ENCODE measurements at places on chromosomes 13 and 19.

- no peak for DNase-seq
These were observed 4.2 kb downstream of the SSC5D start for GRCh38 chr19:55492362-55492944.

- DNase-seq = no peak
These were observed 53.5 kb upstream of the ALOX5AP start for GRCh38 chr13:30681843-30682242.

DNA sequence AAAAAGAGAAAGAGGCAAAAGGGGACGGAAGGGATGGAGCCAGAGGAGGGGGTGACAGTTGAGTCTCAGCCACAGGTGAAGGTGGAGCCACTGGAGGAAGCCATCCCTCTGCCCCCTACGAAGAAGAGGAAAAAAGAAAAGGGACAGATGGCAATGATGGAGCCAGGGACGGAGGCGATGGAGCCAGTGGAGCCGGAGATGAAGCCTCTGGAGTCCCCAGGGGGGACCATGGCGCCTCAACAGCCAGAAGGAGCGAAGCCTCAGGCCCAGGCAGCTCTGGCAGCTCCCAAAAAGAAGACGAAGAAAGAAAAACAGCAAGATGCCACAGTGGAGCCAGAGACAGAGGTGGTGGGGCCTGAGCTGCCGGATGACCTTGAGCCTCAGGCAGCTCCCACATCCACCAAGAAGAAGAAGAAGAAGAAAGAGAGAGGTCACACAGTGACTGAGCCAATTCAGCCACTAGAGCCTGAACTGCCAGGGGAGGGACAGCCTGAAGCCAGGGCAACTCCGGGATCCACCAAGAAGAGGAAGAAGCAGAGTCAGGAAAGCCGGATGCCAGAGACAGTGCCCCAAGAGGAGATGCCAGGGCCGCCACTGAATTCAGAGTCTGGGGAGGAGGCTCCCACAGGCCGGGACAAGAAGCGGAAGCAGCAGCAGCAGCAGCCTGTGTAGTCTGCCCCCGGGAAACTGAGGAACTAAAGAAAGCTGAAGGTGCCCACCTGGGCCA lies 2.5 kb downstream of the POLR1G start:
- no peak for DNase-seq

DNA sequence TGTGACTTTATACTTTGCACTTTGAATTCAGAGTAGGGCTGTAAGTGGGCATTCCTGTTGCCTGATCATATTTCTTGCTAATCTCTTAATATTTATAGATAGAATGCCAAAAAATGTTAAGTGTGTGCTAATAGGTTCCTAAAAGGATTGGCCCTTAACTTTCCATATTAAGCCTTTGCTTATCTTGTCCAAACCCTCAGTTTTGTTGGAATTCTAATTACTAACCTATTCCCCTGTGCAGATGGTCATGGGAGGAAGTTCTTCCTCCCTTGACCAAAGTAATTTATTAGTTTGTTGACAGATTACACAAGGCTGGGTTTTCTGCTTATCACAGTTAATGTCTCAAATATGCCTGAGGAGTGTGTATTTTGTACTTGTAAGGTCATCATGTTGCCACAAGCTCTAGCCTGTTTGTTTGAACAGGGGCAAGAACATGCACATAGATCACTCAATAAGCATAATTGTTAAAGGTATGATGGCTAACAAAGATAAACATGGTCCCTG lies 541.1 kb upstream of the SPRY2 start:
- no peak for DNase-seq

DNA sequence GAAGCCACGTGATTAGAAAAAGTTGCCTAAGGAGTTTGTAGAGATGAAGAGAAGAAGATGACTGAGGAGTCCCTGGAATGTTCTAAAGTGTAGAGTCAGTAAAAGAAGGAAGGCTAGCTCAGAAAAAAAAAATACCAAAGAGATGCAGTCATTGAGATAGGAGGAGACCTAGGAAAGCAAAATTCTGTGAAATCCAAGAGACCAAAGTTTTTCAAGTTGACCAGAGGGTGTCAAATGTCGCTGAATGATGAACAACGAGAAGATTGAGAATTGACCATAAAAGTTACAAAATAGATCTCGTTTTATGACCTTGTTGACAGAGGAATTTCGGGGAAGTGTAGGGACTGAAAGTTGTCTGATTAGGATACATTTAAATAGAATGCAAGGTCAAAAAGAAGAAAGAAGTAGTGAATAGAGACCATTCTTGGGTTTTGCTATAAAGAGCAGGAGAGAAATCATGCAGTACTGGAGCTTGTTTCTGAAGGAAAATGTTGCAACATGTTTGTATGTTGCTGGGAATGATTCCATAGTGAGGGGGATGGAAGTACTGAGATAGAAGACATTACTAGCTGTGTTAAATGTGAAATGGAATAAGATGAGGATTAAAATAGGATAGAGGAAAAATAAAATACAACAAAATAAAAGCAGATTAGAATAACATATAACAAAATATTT lies 30.2 kb upstream of the HTR2A start:
- no peak for DNase-seq

Measured in right atrium auricular region (tissue), 2 donors.